Naive thymus-derived CD8-positive, alpha-beta T cell (primary cell): ENCODE measurements at places on chromosomes 5 and 9.
A peak's percentile ranks its signal among the peaks of the same experiment; 100 is the strongest.

GRCh38 chr5:60677850-60678664, 21.9 kb downstream of the DEPDC1B start:
- no peak for DNase-seq

- peak; percentile 73 for DNase-seq
Measured at GRCh38 chr5:98771382-98772109, 1.9 kb upstream of the RGMB start.

GRCh38 chr5:17157916-17158529, 59.4 kb upstream of the BASP1 start:
- no peak for DNase-seq

- DNase-seq: no peak
Measured at GRCh38 chr9:33265211-33265865, 489 bp downstream of the CHMP5 start.

GRCh38 chr9:120187758-120188157, 392.2 kb downstream of the CDK5RAP2 start:
- no peak for DNase-seq
